ENCODE measurements at places on chromosomes 4 and X.
A peak's percentile ranks its signal among the peaks of the same experiment; 100 is the strongest.

DNA sequence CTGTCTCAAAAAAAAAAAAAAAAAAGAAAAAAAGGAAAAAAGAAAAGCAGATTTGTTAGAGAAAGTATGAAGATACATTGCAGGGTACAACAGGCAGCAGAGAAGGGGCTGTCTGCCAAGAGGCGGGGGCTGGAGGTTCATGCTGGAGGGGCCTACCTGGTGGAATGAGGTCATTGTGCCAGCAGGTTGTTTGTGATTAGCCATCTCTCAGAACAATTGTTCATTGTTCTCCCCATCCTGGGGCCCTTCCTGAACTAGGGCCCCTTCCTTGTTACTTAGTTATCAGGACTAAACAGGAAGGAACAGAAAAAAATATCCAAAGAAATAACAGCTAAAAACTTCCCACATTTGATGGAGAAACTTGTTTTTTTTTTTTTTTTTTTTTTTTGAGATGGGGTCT lies 14.0 kb upstream of the GPKOW start:
- no peak for DNase-seq

GRCh38 chr4:12729384-12729783 lies 754.8 kb downstream of the RAB28 start:
- DNase-seq, result peak; percentile 24

- DNase-seq, result no peak
These were observed 25.1 kb downstream of the SETD7 start for GRCh38 chr4:139530833-139531427.

- peak; percentile 22 for DNase-seq
These were observed 71.3 kb upstream of the LDB2 start for GRCh38 chr4:16969696-16970135.

DNA sequence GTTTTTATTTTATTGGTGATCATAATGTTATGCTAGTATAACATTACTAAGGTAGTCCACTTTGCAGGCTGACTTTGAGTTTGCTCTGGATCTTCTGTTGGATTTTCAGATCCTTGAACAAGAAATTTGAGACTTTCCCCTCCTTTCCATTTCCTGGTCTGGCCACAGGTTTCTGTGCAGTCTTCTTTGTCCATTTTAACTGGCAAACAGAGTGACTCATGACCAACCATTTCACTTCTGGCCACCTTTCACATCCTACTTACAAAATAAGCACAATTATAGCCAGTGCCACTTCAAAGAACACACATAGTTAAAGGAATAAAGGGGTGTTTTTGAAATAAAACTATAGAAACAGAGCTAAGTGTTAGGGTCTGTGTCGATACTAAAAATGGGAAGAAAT lies 8.4 kb downstream of the ANK2 start:
- peak; percentile 79 for DNase-seq

DNA sequence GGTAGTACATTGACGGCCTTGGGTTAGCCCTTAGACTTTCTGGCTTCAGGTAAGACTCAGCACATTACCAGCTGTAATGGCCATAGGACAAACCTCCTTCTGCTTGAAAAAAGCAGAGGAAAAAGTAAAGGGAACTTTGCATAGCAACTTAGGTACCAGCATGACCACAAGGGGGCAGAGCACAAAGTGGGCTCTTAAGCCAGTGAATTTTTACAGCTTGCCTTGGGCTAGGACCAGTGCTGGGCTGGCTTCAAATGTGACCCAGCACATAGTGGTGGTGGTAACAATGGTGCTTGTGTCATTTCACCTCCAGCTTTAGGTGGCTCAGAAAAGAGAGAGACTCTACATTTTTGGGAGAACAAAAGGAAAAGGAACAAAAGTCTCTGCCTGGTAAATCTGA lies 66.1 kb downstream of the KLHL4 start:
- DNase-seq, result no peak

DNA sequence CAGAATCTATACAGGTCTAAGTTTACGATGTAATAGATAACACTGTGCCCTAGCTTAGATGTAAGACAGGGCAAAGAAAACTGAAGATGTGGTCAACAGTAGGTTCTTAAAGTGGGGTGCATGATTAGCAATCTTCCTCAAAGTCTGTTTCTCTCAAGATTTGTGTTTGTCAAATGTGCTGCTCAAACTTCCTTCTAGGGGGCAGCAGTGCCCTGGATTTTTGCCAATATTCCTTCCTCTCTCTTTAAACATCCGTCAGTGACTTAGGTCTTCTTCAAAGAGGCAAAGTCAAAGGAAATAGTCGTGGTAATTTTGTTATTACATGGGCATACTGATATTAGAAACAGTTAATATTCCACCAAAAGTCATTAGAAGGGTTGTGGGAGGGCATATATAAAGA lies 4.2 kb upstream of the PDHA2 start:
- DNase-seq, result no peak

GRCh38 chr4:76420188-76420761 lies 666 bp downstream of the CCDC158 start:
- DNase-seq, result no peak
